ENCODE measurements at places on chromosomes 13 and 19.

DNA sequence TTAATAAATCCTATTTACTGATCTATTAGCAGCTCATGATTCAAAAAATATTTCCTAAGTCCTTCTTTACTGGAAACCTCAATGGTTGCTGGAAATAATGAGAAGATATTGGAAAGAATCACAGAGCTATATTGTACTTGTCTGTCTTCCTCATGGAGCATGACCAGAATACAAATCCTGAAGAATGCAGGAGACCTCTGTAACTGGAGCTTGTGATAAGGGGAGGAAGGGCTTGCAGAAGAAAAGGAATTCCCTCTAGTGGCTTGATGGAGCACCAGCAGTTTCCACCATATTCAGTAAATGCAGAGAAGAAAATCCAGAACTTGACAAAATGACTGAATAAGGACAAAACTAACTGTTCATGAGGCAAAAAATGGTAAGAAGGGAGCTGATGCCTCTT is 1333.1 kb downstream of the EFNB2 start:
- no peak for DNase-seq

GRCh38 chr19:18477974-18478373 is 40.0 kb upstream of the ISYNA1 start:
- DNase-seq = no peak

DNA sequence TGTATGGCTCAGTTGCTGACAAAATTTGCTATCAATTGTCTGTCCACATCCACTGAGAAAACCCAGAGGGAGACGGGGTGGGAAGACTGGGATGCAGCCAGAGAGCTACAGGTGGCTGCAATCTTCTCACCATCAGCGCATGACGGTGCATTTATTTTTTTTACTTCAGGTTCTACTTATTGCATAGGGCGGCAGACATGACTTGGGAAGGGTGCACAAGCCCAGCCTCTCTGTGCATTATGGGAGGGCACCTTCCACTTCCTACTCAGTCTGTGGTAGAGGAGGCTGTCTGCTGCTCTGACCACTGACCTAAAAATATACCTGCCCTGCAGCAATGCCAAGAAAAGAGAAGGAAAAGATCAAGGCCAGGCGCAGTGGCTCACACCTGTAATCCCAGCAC is 73.1 kb downstream of the ABCC4 start:
- no peak for DNase-seq

DNA sequence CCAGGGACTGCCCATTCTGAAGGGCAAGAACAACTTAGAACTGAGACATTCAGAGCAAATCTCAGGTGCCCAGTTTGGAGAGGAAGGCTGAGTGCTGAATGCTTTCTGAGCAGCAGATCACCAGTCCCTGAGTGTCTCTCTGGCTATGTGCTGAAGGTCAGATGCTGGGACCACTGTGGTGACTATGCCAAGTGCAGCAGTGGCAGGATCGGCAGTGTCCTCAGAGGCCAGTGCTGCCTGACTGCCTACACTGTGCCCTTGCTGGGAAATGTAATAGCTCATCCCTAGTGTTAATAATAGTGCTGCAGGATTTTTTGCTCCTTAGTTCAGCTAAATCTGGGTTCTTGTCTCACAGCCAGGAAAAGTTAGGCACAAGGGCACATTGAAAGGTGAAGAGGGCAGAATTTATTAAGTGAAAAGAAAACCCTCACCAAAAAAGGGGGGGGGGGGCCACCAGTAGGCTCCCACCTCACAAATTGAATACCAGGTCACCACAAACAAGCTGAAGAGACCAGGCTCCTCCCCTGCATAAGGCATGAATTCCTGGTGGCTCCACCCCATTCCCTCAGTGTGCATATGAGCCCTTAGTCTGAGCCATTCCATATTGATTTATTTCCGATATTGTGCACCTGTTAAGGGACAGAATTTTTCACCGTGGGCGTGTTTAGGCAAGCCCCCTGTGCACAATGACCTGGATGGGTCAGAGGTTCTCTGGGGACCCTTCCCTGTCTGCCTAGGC is 18.5 kb downstream of the RFXAP start:
- DNase-seq = no peak

- DNase-seq = no peak
These were observed 73.6 kb downstream of the COG3 start for GRCh38 chr13:45538382-45538781.

- DNase-seq = no peak
These were observed 45.2 kb downstream of the SCEL start for GRCh38 chr13:77580748-77581147.

DNA sequence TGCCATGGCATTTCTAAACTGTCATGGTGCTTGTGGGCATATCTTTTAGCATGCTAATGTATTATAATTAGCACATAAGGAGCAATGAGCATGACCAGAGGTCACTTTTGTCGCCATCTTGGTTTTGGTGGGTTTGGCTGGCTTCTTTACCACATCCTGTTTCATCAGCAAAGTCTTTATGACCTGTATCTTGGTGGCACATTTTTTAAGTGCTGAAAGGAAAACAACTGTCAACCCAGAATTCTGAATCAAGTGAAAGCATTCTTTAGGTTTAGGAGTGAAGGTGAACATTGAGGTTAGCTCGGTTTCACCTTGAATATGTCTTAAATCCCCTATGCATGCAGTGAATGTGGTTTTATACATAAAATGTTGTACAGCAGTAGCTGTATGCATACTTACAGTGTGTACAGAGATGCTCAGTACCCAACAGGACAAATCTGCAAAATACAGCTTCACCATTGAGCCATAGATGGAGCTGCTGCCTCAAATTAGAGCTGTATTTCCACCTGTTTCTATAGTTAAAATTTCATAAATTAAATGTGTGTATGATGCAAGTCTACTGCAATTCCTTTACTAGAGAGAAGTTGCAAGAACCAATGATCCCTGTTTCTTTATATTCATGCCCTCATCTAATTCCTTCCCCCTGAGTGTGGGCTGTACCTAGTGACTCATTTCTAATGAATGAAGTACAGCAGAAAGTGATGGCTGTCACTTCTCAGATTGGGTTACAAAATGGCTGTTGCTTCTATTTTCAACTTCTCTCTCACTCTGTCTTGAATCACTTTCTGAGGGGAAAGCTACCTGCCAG is 25.2 kb upstream of the IGSF23 start:
- DNase-seq = no peak

GRCh38 chr13:39463611-39464010 is 139.4 kb downstream of the LHFPL6 start:
- DNase-seq = no peak

GRCh38 chr19:482186-483041 is 13.9 kb upstream of the MADCAM1 start:
- no peak for DNase-seq

- no peak for DNase-seq
These were observed 4.1 kb downstream of the SOX21 start for GRCh38 chr13:94708031-94708859.

- DNase-seq = no peak
These were observed 2.5 kb upstream of the DBP start for GRCh38 chr19:48639483-48640375.

DNA sequence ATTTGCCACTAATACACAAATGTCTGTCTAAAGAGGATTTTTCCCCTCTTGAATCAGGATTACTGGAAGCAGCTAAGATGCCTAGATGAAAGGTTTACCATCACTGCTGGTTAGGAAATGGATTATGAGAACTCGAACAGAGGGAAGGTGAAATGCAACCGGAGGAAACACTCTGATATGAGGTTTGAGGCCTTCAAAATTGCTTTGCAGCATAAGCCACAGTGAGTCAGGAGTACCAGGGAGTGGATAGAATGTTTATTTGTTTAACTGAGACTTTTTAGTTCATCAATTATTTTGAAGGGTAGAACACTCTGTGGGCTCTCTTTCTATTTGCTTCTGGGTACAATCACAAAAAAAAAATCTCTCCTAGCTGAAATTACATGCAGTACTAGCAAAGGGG is 18.1 kb downstream of the CDADC1 start:
- DNase-seq = no peak

DNA sequence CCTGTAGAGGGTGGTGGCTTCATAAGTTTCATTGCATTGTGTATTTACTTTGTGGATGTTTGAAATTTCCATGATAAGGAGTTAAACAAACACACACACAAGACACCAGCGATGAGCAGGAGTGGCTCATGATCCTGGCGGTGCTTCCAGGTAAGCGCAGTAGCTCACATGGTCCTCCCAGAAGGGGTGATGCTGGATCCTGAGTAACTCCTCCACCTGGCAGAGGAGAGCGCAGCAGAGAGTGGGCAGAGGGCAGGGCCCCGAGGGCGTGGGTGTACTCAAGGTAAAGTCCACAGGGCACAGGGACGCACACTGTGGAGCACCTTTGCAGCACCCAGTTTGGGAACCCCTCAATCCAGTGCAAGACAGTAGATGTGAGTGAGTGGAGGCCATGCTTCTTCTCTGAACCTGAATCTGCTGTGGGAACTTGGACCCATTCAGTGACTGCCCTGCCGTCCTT is 54.0 kb downstream of the RFX2 start:
- DNase-seq = no peak

- no peak for DNase-seq
These were observed 3.8 kb downstream of the PRTN3 start for GRCh38 chr19:844546-844971.

DNA sequence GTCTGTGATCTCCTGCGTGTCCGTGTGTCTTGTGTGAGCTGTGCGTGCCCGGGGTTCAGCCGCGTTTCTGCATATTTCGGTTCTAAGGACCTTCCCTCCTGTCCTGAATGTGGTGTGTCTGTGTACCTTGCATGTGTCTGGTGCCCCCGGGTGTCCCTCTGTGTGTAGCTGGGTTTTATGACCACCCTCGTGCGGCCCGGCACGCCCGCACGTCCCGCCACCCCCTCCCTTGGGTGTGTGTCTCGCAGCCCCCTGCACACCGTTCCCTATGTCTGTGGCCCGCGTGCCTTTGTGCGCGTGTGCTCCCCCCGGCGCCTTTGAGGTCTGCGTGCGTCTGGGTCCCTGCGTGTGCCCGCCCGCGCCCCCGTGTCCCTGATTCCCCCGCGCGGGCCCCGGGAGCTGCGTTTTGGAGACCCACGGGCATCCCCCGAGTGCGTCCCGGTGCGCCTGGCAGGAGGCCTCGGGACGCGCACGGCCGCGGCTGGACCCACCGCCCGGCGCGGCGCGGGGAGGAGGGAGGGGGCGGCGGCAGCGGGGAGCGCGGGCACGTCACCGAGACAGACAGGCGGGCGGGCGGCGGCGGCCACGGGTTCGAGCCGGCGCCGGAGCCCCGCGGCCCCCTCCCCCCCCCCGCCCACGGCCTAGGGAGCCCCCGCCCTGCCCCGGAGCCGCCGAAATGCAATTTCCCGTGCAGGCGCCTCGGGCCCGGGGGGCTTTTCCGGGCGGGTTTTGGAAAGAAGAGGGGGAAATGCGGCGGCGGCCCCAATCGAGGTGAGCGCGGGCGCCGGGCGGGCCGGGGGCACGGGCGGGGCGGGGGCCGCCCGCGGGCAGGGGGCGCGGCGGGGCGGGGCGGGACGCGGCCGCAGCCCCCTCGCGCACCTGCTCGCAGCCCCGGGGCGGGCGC is 12.0 kb upstream of the NANOS3 start:
- DNase-seq = no peak

DNA sequence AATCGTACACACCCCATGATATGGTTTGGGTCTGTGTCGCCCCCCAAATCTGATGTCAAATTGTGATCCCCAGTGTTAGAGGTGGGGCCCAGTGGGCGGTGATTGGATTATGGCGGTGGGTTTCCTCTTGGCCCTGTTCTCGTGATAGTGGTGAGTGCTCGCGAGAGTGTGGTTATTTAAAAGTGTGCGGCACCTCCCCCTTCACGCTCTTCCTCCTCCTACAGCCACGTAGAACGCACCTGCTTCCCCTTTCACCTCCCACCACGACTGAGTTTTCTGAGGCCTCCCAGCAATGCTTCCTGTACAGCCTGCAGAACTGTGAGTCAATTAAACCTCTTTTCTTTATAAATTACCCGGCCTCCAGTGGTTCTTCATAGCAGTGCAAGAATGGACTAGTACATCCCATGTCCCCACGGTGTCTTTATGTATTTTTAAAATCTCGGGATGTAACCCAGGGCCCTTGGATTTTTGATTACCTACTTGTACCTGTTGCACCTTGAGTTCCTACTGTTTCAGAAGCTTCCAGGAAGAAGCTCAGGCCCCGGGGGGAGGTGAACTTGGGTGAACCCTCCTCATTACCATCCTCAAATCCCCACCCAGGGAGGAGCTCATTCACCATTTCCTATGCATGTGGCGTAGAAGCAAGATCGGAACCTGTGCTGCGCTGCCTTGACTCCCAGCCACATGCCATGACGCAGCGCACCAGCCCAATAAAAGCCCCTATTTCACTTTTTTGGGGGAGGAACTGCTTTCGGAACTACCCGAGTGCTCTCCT is 52.4 kb downstream of the TEX29 start:
- DNase-seq = no peak

DNA sequence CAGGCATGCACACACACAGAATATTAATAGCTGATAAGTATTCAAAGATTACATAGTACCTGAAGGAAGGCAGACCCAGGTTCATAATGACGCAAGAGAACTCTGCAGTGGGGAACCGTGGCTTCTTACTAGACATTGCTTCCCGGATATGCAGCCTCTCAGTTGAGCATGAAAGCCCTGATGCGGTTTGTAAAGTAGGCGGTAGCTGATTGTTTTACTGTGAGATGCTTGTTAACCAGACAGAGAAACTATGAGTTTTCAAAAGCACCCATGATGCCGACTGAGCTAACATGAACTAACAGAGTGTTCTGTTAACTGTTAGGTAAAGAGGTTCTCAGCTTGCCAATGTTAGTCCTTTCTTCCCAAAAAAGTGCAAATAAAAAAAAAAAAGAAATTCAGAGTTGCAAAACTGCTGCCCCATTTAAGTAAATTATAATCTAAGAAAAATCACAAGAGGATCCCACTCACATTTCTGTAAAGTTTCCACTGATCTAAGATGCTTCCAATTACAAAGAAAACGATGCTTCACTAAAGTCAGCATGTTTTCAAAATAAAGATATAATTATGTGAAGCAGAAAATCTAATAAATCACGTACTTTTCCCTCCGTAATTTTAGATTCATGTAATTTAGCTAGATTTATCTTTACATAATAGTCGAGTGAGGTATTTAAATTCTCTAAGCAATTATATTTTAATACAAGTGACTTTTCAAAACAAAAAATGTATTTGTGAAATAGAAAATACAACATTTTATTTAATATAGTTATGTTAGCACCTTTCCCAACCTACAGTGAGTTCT is 2.2 kb downstream of the FLT1 start:
- no peak for DNase-seq

- no peak for DNase-seq
These were observed 954.7 kb downstream of the SLITRK6 start for GRCh38 chr13:84844473-84844872.

GRCh38 chr19:7247155-7247554 is 47.1 kb downstream of the INSR start:
- no peak for DNase-seq

DNA sequence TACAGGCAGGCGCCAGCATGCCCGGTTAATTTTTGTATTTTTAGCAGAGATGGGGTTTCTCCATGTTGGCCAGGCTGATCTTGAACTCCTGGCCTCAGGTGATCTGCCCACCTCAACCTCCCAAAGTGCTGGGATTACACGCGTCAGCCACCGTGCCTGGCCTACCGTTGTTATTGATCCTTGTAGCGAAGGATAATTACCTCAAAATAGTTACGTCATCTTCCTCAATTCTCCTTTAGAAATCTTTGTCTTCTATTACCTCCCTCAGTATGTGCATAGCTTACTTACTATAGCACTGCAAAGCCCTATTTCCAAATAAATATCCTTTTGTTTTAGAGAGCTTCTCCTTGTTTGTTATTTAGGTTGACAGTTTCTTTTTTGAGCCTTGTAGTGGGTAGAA is 9.4 kb upstream of the TLE6 start:
- DNase-seq = no peak

Measured in activated T-cell treated with anti-CD3 and anti-CD28 coated beads, Interleukin-2, amount 50 U/mL, for 1 hour (primary cell).